Activated CD8-positive, alpha-beta T cell treated with anti-CD3 and anti-CD28 coated beads for 36 hours (primary cell): ENCODE measurements at places on chromosomes 11 and 22. TPM values are rescaled to one million over a fixed set of nuclear protein-coding genes. Genes with fewer than 3 reads are reported as not detected.

- no peak for DNase-seq
- H3K4me3 ChIP-seq, result peak overlapping the region; percentile 85
- peak overlapping the region; percentile 94 for H3K27ac ChIP-seq
Measured at GRCh38 chr22:45308391-45308956, 1.3 kb upstream of the FAM118A start.

DNA sequence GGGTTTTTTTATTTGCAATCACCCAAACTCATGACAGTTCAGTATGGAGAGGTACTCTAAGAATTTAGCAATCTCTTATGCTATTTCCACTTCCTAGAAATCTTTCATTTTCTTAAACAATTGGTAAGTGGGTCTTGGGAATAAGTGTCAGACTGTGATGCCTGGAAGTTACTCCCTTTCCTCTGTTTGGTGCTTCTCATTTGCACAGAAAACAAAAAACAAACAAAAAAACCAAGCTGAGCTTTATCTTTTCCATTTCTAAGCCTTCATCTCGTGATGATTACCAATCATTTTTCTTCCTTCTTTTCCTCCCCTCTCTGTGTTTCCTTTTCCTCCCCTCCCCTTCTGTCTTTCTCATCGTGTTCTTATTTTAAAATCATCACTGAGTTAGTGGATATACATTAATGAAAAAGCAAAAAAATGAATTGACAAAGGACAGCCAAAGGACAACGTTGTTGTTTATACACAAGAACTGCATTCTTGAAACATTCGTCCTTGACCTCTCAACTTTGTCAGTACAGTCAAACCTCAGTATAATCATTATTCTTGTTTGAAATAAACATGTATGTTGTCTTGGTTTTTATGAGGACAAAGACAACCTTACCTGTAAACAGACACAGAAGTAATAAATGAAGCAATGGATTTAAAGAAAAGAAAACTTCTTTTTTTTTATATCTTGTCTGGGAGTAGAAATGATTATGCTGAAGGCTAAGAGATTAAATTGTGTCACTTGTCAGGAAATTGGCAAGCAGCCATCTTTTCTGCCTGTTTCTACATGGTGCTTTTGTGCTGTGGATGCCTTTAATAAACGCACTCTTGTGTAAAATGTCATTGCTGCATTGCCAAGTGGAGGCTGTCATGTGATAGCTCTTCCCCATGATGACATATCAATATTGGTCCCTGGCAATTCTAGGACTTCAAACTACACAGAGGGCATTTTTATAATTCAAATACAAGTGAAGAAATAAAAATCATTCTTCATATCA lies 803.2 kb upstream of the CCDC90B start:
- H3K36me3 ChIP-seq, result no peaks in the 10 kb centered on the region
- no peak overlapping the region for H3K4me3 ChIP-seq
- DNase-seq, result no peak
- no peak overlapping the region for H3K27ac ChIP-seq
- H3K27me3 ChIP-seq, result no peaks in the 10 kb centered on the region

DNA sequence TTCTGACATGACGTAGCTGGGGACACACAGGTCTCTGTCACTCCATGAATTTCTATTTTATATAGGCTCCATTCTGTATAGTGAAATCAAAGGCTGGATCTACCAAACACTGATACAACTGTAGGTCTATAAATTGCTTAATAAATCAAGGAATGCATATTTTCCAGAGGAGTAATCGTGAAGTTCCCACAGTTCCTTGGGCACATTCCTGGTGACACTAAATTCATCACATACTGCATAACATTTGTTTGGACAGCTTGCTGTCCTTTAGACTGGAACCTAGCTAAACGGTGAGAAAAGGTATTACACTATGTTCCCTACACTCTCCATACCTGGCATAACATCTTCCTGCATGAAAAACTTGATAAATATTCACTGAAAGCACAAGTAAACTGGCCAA lies 41.6 kb upstream of the UCP3 start:
- peaks cover 4% of the 10 kb centered on the region for H3K36me3 ChIP-seq
- no peaks in the 10 kb centered on the region for H3K27me3 ChIP-seq
- no peak overlapping the region for H3K4me3 ChIP-seq
- no peak overlapping the region for H3K27ac ChIP-seq

DNA sequence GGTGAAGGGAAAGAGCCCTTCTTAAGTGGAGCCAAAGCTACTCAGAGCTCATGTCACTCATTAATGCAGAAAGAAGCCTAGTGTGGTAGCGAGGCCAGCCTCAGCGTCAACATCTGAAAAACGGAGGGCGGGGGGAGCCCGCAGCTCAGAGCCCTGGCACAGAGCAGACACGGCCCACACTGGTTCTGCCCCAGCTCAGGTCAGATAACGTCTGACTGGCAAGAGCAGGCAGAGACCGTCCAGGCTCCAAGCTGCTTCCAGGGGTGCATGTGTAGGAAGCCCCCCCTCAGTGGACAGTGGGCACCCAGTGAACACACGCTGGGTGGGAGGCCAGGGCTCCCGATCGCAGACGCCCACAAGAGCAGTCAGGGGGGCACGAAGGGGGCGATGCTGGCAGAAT lies 100.8 kb downstream of the SHANK2 start:
- H3K27me3 ChIP-seq, result peaks cover 18% of the 10 kb centered on the region

DNA sequence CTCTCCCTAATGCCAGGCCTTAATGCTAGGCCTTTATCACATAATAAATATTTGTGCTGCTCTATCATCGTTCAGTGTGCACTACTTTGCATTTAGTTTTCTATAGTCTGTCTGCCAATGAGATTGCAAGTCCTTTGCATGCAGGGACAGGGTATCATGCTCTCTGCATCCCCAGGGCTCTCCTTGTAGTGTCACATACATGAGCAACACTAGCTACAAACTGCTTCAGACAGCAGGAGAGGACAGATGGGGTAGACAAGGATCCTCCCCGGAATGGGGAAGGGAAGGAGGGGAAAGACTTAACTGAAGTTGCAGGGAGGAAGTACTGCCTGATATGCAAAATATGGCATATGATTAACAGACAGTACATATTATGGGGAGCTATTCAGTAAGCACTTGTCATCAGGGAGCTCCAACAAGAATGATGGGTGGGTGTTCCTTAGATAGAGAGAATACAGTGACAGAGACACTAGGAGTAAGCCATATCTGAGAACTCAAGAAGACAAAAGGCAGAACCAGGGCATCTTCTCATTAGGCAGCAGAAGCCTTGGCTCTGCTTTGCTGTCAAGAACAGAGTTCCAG lies 42.8 kb downstream of the ZNF202 start:
- H3K4me1 ChIP-seq, result no peaks in the 10 kb centered on the region
- H3K27me3 ChIP-seq, result peaks cover 5% of the 10 kb centered on the region
- no peak overlapping the region for H3K27ac ChIP-seq
- no peaks in the 10 kb centered on the region for H3K36me3 ChIP-seq

DNA sequence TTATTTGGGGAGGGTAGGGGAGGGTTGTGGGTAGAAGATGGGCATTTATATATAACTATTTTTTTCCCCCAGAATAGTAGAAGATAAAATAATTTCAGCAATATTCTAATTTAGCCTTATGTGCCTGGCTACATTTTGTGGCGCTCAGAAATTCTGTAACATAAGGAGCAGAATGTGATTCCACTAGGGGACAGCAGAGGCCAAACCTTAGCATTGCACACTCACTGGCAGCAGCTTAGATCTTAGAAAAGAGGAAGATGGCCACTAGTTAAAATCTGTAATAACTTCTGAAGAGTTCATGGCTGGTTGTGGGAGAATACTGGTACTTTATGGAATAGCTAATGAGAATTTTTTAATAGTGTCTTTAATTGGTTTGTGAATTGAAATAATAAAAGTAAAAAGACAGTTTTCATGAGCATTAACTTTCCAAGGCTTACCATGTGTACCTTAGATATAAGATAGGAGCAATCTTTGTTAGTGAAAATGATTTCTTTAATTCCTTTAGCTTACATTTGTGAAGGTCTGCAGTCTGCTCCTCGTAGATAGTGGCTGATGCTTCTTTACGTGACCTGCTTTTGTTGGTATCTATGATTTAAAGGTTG lies 33.1 kb downstream of the DDX10 start:
- no peak overlapping the region for H3K4me3 ChIP-seq
- H3K27me3 ChIP-seq, result no peaks in the 10 kb centered on the region
- H3K4me1 ChIP-seq, result peaks cover 7% of the 10 kb centered on the region
- DNase-seq, result peak; percentile 67
- peaks cover 40% of the 10 kb centered on the region for H3K36me3 ChIP-seq

GRCh38 chr22:26535603-26535908 lies 23.3 kb upstream of the TFIP11 start:
- peaks cover 43% of the 10 kb centered on the region for H3K4me1 ChIP-seq
- H3K4me3 ChIP-seq, result no peak overlapping the region
- H3K36me3 ChIP-seq, result peaks cover 43% of the 10 kb centered on the region
- no peaks in the 10 kb centered on the region for H3K27me3 ChIP-seq

GRCh38 chr11:34907934-34908593 lies 8.1 kb downstream of the APIP start:
- peaks cover 2% of the 10 kb centered on the region for H3K4me1 ChIP-seq
- H3K27ac ChIP-seq, result no peak overlapping the region
- H3K27me3 ChIP-seq, result no peaks in the 10 kb centered on the region
- H3K36me3 ChIP-seq, result peaks cover 19% of the 10 kb centered on the region

DNA sequence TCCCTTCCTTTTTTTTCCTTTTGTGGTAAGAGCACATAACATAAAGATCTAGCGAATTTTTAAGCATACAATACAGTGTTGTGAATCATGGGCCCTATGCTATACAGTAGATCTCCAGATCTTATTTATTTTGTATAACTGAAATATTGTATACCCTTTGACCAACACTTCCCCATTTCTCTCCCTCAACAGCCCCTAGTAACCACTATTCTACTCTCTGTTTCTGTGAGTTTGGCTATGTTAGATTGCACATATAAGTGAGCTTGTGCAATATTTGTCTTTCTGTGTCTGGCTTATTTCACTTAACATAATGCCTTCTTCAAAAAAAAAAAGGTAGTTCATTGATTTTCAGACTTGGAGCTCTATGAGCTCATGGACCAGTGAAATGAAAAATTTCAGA lies 180.5 kb downstream of the C11orf91 start:
- H3K4me1 ChIP-seq, result no peaks in the 10 kb centered on the region
- H3K4me3 ChIP-seq, result no peak overlapping the region
- H3K27ac ChIP-seq, result no peak overlapping the region
- peaks cover 11% of the 10 kb centered on the region for H3K27me3 ChIP-seq
- no peaks in the 10 kb centered on the region for H3K36me3 ChIP-seq

- peaks cover 10% of the 10 kb centered on the region for H3K36me3 ChIP-seq
- H3K4me1 ChIP-seq, result peaks cover 28% of the 10 kb centered on the region
- peaks cover 3% of the 10 kb centered on the region for H3K27me3 ChIP-seq
- peak within 1 kb of the TSS; percentile 98 for H3K27ac ChIP-seq
- H3K4me3 ChIP-seq, result peak within 1 kb of the TSS; percentile 90
- peak; percentile 65 for DNase-seq
Measured at GRCh38 chr11:9265211-9266131, at the start of gene DENND5A. Gene DENND5A (minus strand): TSS chr11:9265350. CDS start chr11:9265069, 281 bp downstream.

GRCh38 chr22:47943729-47944700 lies 1181.6 kb downstream of the TBC1D22A start:
- peaks cover 3% of the 10 kb centered on the region for H3K27me3 ChIP-seq
- no peaks in the 10 kb centered on the region for H3K4me1 ChIP-seq
- DNase-seq, result no peak
- no peaks in the 10 kb centered on the region for H3K36me3 ChIP-seq

GRCh38 chr11:22666688-22667439 lies 453 bp downstream of the GAS2 start:
- peak; percentile 27 for DNase-seq
- H3K36me3 ChIP-seq, result no peaks in the 10 kb centered on the region
- H3K4me3 ChIP-seq, result peak overlapping the region; percentile 63
- no peak overlapping the region for H3K27ac ChIP-seq

H19 gene
- not detected for total RNA-seq

TUB gene
- 0.16 TPM for total RNA-seq

NCR3LG1 gene
- total RNA-seq, result 3.4 TPM

AASDHPPT gene
- total RNA-seq, result 46.2 TPM

OR52E8 gene
- not detected for total RNA-seq

OR56A1 gene
- not detected for total RNA-seq

PGA4 gene
- not detected for total RNA-seq

LRRC56 gene
- 0.67 TPM for total RNA-seq
